ENCODE measurements at places on chromosomes 2 and 18. TPM values are rescaled to one million over a fixed set of nuclear protein-coding genes. Genes with fewer than 3 reads are reported as not detected.

Gene DDX18
- 106 TPM for total RNA-seq

Gene PSME4
- 53.7 TPM for total RNA-seq

Gene NTSR2
- total RNA-seq, result not detected

GRCh38 chr2:239881031-239881471, 144.1 kb downstream of the NDUFA10 start:
- no peak for DNase-seq
- no peak overlapping the region for H3K4me3 ChIP-seq

GRCh38 chr2:62363166-62363565, 142.8 kb downstream of the TMEM17 start:
- H3K4me1 ChIP-seq, result no peaks in the 10 kb centered on the region
- no peaks in the 10 kb centered on the region for H3K27me3 ChIP-seq
- H3K27ac ChIP-seq, result no peak overlapping the region
- no peaks in the 10 kb centered on the region for H3K36me3 ChIP-seq
- no peak overlapping the region for H3K4me3 ChIP-seq

- DNase-seq, result no peak
- H3K4me1 ChIP-seq, result peaks cover 10% of the 10 kb centered on the region
- no peak overlapping the region for H3K27ac ChIP-seq
- H3K4me3 ChIP-seq, result no peak overlapping the region
Measured at GRCh38 chr2:190562121-190562520, 27.6 kb upstream of the NEMP2 start.

- no peak for DNase-seq
- no peak overlapping the region for H3K27ac ChIP-seq
- H3K4me1 ChIP-seq, result no peaks in the 10 kb centered on the region
- no peaks in the 10 kb centered on the region for H3K36me3 ChIP-seq
Measured at GRCh38 chr2:95719473-95720060, 127.8 kb downstream of the TRIM43 start.

DNA sequence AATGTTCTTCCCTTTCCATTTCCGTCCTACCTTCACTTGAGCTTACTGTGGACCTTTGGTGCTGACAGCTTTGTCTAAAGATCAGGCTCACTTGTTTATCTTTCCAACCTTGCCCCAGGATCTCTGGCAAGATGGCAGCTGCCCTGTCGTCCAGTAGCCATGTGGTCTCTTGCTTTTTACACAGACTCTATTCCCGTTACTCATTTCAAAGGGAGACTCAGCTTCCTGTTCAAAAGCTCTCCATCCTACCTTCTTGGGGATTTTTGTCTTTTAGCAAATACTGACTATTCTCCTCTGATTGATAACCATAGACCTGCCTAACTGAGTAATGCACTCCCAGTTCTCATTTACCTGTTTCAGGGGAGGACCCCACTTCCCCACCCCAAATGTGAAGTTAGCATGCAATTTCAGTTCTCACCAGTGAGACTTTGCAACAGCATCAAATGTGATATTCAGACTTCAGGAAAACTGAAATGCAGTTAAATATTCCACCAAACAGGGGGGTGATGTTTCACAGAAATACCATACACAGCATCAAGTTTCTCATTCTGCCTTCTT, 184.4 kb downstream of the MYO3B start:
- H3K4me3 ChIP-seq, result no peak overlapping the region
- H3K36me3 ChIP-seq, result no peaks in the 10 kb centered on the region
- peaks cover 28% of the 10 kb centered on the region for H3K27me3 ChIP-seq
- no peak for DNase-seq
- H3K27ac ChIP-seq, result no peak overlapping the region

All from Calu3 (cell line).